Caki2 (cell line): ENCODE measurements at places on chromosomes 6 and 20.

DNA sequence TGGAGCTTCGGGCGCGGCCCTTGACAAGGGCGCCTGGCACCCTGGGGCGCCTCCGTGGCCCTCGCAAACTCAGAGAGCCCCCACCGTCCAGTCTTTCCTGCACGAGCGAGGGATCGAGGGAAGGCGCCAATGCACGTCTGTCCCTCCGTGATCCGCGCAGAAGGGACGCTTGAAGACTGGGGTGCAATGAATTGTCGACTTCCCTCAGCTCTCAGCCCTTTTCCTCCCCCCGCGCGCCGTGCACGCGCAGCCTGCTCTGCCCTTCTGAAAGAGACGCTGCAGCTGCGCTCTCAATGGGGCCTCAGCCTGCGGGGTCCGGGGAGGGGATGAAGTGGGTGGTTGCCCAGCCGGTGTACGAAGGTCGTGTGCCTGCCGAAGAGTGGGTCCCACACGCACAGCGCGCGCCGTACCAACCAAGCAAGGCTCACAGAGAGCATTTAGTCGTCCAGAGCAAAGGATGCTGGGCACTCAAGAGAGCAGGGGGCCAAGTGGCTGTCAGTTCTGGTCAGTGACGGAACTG is 5.5 kb upstream of the SOX4 start:
- DNase-seq: peak; percentile 84

GRCh38 chr6:161011492-161012480 is 20.2 kb downstream of the MAP3K4 start:
- no peak for DNase-seq

GRCh38 chr6:91654357-91654756 is 1067.5 kb upstream of the MAP3K7 start:
- no peak for DNase-seq

GRCh38 chr20:36826554-36827244 is 49.2 kb upstream of the TLDC2 start:
- no peak for DNase-seq

DNA sequence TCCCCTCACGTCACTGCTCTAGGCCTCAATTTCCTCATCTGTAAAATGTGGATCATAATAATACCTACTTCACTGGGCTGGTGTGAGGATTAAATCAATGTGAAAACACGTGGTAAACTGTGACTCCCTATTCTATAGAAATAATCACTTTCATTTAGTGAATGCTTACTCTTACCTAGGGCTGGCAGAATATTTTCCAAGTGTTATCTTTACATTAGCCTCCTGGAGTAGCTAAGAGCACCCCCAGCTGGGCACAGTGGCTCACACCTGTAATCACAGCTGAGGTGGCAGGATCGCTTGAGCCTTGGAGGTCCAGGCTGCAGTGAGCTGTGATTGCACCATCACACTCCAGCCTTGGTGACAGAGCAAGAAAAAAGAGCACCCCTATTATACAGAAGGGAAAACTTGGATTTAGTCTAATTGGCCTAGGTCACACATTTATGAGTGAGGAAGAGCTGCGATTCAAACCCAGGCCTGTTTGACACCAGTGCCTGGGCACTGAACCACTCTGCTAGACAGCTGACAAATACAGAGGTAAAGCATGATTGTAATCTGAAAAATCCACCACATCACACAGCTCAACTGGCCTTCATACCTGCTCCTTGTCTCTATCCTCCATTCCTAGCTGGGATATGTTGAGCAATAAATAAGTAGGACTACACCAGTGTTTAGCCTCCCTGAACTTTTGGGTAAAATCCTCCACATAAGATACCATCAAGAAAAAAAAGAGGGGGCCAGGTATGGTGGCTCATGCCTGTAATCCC is 1.4 kb upstream of the SNTA1 start:
- peak; percentile 31 for DNase-seq

DNA sequence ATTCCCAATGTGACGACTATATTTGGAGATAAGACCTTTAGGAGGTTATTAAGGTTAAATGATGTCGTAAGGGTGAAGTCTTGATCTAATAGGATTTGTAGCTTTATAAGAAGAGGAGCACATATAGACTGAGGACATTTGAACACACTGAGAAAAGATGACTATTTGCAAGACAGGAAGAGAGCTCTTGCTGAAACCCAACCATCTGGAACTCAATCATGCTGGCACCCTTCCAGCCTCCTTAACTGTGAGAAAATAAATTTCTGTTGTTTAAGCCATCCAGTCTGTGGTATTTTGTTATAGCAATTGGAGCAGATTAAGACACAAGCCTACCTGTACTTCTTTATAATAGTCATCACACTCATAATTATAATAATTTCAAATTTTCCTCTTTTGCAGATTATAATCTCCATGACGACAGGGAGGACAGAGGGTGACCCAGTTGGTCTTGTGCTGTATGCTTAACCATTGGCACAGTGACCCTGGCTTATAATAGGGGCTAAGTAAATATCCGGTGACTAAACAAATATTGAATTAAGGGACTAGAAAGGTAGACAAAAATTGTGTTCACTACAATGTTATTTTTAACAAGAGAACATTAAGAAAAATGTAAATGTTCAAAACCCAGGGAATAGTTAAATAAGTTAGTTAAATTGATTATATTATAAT is 206.4 kb upstream of the HDDC2 start:
- DNase-seq: peak; percentile 58

DNA sequence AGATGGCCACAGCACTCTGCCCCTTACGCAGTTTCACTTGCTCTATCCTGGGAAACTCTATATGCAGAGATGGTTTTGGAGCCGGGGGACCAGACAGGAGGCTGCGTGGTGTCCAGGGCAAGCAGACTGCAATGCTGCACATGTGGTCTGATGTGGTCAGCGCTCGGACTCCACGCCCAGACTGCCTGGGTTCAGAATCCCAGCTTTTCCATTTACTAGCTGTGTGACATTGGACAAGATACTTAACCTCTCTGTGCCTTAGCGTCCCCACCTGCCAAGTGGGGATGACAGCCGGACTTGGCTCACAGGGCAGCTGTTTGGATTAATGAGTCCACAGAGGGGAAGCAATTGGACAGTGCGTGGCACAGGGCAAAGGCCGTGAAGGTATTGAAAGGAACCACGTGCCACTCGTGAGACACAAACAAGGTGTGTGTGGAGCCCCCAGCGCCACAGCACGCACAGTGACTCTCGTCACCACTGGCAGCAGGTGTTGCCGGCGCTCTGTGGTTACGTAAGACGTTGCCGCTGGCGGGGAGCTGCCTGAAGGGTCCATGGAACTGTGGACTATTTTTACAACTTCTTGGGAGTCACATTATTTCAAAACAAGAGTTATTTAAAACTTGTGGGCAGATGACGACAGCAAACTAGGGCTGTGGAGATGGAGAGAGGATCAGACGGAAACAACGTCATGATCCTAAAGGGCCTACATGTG is 201.4 kb downstream of the PREX1 start:
- no peak for DNase-seq

DNA sequence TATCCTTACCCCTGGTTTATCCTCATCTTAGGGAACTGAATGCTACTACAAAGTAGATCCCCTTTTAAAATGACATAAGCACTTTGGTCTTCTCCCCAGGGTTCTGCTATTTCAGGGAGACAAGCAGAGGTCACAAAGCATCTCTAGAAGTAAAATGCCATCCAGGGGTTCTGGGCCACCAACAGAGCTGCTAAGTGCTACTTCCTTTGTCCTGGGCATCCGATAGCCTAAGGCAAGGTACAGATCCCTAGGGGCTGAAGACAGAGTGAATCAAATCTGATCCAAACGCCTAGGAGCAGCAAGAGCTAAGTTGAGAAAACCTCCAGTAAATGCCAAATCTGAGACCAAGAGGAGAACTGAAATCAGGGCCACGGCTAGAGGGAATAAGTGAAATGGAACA is 161.2 kb downstream of the PTPRT start:
- DNase-seq: no peak

DNA sequence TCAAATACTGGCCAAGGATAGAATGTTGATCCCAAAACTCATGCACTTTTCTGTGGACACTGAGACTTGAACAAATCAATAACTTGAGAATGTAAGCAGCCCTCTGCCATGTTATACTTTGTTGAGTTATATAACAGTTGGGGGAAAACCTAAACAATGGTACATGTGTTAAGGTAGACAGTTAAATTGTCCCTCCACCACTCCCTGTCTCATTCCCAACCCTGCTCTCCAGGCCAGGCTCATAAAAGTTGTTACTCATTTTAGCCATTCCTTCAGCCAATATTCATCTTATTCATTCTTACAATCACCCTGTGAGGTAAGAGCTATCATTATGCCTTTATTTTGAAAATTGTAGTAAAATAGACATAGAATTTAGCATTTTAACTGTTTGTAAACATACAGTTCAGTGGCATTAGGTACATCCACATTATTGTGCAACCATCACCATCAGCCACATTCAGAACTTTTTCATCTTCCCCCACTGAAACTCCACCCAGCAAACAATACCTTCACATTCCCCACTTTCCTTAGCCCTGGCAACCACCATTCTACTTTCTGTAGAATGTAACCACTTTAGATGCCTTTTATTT is 38.2 kb upstream of the IER3 start:
- no peak for DNase-seq

DNA sequence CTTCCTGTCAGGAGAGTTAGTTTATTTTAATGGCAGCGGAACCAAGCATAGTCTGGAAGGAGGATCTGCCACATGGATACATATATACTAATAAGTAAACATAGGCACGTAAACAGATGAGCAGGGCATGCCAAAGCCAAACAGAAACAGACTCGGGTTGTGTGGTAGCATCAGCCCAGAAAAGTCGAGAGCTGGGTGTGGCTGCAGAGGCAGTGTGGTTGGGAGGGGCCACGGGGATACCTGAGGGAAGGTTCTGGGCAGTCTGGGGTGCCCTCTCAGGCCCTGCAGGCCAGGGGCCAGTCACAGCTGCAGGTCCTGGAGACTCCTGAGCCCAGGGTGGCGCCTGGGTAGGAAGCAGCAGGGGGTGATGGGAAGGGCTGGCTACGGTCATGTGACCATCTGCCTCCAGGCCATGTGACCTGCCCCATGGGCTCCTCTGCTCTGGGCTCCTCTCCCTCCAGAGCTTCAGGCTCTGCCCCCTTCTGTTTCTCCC is 42.8 kb upstream of the MRPS10 start:
- DNase-seq: no peak

DNA sequence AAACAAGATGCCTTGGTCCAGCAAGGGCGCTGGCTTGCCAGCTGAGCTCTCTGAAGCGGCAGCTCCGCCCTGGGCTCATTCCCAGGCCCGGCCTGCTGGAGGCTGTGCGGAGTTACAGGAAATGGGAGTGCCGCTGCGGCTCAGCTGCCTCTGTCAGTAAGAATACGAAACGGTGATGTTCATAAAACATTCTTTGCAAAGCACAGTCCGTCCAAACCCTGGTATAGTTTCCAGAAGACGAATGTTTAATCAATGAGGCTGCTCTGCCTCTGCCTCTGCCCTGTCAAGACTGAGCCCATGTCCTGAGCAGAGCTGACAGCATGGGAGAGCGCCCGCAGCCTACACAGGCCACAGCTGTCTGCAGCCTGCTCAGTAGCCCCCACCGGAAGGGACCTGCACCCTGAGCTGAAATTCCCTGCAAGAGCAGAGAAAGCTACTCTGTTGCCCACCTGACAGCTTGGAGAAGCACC is 153.3 kb upstream of the SNX9 start:
- DNase-seq: no peak

DNA sequence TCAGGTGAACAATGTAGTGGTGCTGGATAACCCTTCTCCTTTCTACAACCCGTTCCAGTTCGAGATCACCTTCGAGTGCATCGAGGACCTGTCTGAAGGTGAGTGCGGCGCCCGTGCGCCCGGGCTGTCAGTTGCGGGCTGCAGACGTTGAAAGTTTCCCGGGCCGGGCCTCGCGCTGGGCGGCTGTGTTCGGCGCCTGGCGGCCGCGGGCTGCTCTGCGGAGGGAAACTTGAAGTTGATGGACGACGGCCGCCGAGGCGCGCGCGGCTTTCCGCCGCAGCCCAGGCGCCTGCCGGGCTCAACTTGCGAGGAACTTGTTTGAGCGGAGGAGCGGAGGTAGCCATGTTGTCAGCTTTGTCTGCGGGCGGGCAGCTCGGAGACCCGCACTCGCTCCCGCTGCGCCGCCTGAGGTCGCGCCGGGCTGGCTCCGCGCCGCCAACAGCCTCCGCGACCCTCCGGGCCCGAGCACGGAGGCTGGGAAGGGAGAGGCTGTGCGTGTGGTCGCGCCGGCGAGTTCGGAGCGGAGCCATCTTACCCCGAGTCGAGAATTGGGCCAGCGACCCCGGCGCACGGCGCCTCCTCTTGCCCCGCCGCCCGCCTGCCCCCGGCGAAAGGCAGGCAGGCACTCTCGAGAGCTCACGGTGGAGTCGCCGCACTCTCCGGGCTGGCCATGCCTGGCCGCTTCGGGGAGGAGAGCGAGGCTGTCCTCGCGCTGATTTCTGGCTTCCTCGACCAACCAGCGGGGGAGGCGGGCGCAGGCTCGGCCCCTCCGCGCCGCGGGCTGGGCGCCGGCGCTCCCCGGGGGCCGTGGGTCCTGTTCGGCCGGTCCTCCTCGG is 691 bp downstream of the ASF1A start:
- DNase-seq: peak; percentile 66

- no peak for DNase-seq
Measured at GRCh38 chr20:25173886-25174308, 21.6 kb upstream of the ENTPD6 start.

GRCh38 chr6:7052443-7053011 is 55.2 kb upstream of the RREB1 start:
- DNase-seq: no peak

GRCh38 chr6:129677620-129678325 is 32.2 kb downstream of the ARHGAP18 start:
- DNase-seq: no peak

- no peak for DNase-seq
Measured at GRCh38 chr20:48819821-48820648, 7.8 kb downstream of the PREX1 start.

GRCh38 chr6:4822476-4822875 is 46.3 kb downstream of the CDYL start:
- no peak for DNase-seq

DNA sequence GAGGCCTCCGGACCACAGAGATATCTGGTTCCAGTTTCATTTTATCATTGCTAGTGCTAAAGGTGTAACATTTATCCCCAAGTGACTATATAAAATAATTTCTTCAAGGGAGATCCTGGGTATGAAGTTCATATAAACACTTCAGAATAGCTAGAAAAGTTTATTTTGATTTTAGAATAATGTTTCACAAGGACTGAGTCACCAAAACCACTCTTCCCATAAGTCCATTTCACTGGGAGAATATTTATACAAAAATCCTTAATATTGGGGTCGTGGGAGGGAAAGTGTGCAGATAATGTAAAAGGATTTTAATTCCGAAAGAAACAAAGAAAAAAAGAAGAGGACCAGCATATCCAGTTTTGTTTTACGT is 128.1 kb downstream of the ISM1 start:
- DNase-seq: no peak

- DNase-seq: no peak
Measured at GRCh38 chr6:169833258-169833794, 81.9 kb downstream of the ERMARD start.

DNA sequence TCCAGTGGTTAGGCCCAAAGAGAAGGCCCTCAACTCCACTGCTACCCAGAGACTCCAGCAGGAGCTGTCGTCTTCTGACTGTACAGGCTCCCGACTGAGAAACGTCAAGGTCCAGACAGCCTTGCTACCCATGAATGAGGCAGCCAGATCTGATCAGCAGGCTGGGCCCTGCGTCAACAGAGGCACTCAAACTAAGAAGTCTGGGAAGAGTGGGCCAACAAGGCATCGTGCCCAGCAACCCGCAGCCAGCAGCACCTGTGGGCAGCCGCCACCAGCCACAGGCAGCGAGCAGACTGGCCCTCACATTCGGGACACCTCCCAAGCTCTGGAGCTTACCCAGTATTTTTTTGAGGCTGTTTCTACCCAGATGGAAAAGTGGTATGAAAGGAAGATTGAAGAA is 8.1 kb downstream of the LYRM2 start:
- DNase-seq: no peak
